ENCODE measurements at places on chromosomes 11 and 22.

DNA sequence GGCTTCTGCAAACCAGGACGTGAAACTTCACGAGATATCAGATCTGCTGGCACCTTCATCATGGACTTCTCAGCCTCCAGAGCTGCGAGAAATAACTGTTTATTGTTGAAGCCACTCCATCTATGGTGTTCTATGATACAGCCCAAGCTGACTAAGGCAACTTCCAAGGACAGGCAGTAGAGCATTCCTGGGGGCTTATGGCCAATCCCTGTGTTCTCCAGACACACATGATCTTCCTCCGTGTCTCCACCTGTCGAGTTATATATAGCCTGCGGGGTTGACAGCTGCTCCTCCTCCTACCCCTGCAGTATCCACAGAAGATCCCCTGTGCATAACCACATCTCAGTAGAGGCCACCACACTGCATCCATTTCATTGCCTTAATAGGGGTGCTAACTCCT is 11.0 kb downstream of the TP53AIP1 start:
- no peak for DNase-seq

DNA sequence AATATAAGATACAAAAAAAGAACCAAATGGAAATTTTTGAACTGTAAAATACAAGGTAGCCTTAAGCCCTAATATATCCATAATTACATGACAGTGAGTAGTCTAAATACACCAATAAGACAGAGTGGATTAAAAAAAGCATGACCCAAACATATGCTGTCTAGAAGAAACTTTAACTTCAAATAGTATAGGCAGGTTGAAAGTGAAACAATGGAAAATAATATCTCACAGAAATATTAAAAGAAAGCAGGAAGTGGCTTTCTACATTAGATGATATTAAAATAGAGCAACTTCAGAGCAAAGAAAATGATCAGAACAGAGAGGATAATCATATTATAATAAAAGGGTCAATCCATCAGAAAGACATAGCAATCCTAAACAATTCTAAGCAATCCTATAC is 21.8 kb downstream of the DCUN1D5 start:
- no peak for DNase-seq

GRCh38 chr11:68149417-68149816 is 28.2 kb upstream of the CHKA start:
- DNase-seq = no peak

GRCh38 chr11:48098024-48098423 is 117.7 kb downstream of the PTPRJ start:
- no peak for DNase-seq

- DNase-seq = no peak
Measured at GRCh38 chr11:91707652-91708482, 516.8 kb upstream of the FAT3 start.

DNA sequence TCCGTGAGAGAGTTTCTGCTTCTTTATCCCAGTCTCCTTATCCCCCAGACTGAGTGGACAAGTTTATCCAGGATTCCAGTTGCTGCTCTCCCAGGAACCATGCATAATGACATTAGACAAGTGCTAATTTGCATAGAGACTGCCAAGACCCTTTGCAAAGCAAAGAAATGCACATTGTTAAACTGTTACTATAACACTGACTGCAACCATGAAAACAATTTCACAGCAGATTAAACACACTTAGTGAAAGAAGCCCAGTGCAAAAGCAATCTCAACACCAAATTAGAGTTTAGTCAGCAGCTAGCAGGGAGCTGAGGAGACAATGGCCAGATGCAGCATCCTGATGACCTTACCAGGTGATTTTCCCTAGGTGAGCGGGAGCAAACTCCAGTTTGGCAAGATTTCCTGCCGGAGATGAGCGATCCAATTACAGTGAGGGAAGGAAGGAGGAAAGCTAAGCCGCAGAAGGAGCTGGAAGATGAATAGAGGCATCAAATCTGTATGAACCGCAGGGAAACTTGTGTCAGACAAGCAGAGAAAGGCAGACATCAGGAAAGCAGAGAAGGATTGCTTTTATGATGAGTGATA is 273.8 kb upstream of the B3GAT1 start:
- no peak for DNase-seq

DNA sequence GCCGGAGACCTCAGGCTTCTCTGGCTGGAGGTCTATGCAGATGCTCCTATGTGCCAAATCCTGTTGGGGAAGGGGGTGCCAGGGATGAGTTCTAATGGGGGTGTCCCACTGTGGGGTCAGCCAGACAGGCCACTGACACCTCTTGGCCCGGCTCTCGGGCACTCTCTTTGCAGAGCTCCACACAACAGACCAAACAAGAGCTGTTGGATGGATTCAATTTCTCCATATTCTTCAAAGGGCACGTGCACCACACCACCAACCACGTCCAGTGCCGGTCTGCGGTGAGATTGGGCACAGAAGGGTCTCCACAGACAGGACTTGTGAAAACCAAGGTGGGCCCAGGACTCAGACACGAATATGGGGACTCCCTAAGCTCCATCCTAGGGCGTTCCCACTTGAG is 2.2 kb upstream of the RGL4 start:
- DNase-seq = no peak

DNA sequence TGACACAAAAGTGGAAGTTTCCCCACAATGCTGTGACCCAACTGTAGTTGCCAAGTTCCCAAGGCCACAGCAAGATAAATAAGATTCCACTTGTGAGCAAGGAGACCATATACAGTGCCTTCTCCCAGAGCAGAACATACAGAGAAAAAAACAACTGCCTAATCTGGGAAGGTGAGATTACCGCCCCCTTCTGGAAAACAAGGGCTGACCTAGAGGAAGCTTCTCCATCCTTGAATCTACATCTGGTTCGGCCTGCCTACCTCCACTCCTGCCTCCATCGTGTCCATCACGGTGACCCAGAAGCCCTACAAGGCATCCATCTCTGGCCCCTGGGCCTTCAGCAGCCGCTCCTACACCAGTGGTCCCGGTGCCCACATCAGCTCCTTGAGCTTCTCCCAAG is 6.1 kb upstream of the RNASEH2C start:
- no peak for DNase-seq

DNA sequence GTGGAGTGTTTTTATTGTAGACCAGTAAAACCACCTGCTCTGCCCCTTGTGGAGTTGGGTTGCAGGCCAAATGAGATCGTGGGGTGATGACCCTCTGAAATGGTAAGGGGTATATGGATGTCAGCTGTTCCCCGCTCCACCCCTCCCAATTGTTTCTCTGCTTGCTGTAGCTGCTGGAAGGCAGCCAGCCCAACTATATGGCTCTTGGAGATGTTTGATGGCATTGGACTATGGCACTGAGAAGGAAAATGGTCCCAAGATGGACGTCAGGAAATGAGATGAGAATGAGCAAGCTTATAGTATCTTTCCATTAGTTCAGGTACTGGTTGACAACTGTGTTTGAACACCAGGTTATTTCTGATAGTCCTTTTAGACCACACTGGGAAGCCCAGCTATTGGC is 94.8 kb upstream of the SORL1-AS1 start:
- no peak for DNase-seq

DNA sequence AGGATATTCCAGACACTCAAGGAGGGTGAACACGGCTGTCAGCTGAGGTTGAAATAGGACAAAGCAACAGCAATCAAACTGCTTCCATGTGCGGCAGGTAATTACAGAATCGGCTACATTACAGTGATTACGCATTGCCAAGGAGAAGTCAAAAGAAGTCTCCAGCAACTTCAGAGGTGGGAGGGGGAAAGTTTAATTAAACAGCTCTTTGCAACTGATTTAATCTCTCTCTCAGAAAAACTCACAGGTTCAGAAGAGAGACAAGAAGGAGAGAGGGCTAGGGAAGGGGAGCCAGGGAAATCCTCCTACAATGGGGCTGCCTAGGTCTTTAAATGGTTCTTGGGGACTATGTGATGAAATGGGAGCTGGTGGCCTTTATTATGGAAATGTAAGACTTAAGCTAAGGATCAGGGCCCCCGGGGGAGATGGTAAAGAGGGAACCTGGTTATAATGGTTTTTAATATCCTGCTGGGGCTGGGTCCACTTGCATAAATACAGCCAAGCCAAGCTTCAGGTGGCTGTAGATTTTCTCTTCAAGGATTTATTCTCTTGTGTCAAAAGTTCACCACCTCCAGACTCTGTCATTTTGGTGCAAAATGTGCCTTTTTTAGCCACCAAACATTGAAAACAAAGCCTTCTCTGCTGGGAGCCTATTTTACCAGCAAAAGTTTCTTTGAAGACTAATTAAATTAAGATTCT is 354.7 kb upstream of the NARS2 start:
- no peak for DNase-seq
